ENCODE measurements at places on chromosomes 1 and 21.

DNA sequence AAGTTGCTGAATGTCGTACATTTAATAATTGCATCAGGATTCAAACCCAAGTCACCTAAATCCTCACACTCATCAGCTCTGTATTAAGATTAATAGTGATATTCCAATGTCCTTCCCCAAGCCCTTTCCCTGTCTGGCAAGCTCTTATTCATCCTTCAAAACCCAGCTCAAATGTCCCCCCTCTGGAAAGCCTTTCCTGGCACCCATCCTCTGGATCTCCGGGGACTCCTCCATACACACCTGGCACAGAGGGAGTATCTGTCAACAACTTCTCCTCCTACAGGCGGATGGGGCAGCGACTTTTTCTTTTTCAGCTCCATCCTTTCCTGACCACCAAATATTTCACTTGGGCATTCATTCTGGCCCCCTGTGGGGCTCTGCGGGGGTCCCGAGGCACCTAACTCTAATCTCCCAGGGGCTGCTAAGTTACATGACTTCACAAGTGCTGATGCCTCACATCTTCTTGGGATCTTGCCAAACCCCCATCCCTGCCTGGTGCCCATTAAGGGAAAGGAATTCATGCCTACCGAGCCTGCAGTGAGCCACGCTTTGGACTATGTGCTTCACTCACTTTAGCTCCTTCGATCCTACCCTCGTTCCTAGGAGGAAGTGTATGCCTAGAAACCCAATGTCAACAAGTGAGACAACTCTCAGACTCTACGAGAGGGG, 15.2 kb downstream of the TINAGL1 start:
- no peak for DNase-seq

DNA sequence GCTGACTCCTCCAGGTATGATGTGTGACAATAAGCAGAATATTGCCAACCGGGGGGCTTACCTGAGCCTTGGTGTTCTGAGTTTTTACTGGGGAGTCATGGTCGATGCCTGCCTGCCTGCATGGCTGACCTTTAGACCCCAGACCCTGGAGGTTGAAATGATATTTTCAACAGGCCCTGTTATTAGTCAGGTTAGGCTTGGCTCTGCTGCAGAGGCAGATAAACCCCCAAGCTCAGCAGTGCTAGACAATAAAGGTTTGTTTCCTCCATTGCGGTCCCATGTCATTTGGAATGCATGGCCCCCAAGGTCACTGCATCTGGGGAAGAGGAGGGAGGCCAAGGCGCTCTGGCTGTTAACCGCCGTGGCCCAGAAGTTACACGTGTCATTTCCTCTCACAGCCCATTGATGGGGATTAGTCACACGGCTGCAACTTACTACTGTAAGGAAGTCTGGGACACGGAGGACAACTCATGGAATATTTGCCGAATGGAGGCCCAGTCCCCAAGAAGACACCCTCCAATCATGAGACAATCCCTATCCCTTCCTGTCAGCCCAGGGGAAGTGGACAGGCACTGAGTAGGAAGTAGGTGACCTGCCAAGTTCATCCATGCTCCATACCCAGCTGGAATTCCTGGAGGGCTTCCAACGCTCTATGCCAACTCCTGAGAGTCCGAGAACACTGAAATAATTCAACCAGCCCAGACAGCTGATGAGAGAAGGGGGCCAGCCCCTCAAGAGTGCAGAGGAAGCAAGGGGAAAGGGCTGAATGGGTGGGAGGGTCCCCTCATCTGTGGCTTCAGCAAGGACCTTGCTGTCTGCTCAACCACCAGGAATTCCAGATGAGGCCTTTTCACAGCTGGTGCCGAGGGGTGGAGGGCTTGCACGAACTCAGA, 97.3 kb downstream of the TAS1R2 start:
- DNase-seq = no peak

- DNase-seq = no peak
Observed at GRCh38 chr1:223629126-223629457, 36.4 kb downstream of the CAPN8 start.

DNA sequence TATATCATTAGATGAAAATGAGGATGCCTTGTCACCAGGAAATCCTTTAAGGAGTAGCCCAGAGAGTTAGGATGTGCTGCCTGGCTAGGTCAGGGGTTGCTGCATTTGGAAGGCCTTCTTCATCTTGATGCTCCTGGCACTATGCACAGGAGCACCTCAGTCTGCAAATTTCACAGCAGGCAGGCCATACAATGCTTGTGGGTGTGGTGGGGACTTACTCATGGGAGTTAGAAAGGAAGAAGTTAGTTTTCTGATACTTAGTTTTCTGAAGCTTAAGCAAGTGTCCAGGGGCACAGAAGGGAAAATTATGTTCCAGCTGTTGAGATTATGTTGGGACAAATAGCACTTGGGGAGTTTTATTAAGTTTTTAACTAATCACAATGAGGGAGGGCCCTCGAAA, 11.4 kb downstream of the HLX start:
- DNase-seq = no peak

DNA sequence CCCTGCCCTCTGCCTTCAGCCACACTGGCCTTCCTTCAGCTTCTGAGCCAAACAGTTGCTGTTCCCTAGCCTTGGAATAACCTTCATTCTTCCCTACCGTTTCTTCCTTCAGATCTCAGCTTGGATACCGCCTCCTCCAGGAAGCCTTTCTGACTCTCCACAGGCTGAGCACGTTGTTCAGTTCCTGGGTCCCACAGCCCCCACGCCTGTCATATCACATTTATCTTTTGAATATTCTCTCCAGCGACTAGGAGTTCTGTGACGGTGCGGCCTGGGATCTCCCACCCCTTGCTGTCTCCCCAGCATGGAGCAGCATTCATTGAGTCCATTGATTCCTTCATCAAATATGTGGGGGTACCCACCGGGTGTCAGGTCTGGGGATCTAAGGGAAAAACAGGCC, 39.2 kb downstream of the EPHA2 start:
- DNase-seq = no peak

- no peak for DNase-seq
Observed at GRCh38 chr1:100832694-100833428, 61.8 kb downstream of the EXTL2 start.

DNA sequence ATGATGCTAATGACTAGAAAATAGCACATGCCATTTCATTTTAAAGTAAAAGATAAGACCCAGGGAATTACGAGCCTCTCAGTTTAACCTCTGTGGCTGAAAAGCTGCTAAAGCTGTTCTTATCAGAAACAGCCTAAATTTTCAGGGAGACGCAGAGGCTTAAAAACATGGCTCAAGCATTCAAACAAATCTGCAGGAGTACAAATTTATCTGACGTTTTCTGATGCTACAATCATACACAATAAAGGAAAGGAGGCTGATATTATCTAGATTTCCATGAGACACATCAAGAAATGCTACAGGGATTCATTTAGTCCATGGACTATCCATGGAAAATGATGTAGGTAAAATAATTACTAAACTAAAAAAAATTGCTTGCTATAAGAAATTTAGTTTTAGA, 65.3 kb upstream of the SCYL3 start:
- DNase-seq = no peak

GRCh38 chr21:39387461-39388037, 38.7 kb upstream of the HMGN1 start:
- peak; percentile 96 for DNase-seq
